ENCODE measurements at places on chromosomes 1 and 21.
A peak's percentile ranks its signal among the peaks of the same experiment; 100 is the strongest.

DNA sequence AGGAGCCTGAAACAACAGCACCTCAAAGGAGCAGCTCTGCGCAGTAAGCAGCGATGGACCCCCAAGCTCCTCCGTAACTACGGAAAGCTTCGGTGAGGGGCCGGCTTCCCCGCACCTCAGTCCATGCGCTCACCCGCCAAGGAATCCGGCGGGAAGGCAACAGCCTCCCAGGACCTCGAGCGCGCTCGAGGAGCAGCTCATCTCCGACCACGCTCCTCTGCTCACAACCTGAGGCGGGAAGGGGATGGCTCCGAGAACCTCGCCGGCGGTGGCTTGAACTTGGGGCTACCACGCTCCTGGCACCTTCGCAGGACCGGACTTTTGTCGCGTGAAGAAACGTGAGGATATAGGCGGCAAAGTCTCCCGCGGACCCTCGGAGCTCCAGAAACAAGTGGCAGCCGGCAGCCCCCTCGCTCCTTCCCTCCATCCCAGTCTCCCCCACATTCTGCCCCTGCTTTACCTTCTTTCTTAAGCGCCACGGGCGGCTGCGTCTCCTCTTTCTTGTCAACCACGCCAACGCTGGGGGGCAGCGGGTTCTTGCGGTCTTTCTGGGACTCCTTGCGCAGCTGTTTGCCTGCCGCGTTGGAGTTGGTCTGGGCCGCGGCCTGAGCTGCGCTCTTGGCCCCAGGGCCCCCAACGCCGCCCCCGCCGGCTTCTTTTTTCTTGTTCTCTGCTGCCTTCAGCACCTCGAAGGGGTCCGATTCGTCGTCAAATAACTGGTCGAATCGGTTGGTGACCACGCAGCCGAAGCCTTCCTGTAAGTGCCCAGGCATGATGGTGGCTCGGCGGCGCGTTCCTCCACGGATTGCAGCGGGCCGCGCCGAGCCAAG is 459 bp downstream of the SERBP1 start:
- peak; percentile 3 for DNase-seq

GRCh38 chr1:200911361-200911760 is 16.7 kb downstream of the INAVA start:
- DNase-seq: no peak

DNA sequence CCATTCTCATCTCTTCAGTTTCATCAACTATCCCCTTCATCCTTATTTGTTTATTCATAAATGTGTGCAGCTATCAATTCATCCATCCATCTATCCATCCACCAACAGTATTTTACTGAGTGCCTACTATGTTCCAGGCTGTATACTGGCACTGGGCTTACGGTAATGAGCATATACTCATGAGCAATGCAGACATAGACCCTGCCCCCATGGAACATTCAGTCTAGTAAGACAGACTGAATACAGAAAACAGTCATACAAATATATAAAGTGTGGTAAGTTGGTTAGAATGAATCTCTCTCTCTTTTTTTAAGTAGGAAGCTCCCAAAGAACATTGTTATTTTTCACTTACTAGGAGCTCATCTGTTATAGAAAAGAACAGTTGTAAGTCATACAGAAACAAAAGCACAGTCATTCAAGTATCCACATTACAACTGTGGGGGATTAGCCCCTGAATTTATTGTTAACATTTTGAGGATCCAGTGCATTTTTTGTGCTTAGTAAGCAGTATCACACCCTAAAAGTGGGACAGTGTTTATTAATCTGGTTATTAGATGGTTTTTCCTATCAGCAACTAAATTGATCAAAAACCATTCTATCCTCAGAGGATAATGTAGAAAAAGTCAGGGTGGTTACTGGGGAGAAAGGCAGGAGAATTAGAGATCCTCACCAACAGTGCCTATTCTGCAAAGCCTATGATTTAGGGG is 3.6 kb downstream of the SLC16A4 start:
- DNase-seq: no peak

GRCh38 chr21:43979654-43980053 is 32.5 kb upstream of the TRAPPC10 start:
- no peak for DNase-seq

DNA sequence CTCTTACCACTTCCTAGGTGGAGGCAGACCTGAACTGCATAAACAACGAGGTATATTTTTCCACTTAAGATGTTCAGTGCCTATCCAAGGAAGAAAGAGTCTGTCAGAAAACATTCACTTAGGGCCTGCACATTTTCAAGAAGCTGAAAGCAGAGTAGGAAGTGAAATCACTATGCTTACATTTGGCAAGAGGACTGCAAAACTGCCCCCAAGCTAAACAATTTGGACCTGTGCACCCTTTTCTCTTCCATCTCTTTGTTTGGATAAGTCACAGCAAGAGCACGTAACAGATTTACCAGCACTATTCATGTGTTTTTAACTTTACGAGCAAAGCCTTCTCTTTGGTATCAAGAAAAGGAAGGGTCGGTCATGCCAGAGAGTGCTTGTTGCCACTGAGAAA is 13.2 kb upstream of the BEND5 start:
- no peak for DNase-seq

DNA sequence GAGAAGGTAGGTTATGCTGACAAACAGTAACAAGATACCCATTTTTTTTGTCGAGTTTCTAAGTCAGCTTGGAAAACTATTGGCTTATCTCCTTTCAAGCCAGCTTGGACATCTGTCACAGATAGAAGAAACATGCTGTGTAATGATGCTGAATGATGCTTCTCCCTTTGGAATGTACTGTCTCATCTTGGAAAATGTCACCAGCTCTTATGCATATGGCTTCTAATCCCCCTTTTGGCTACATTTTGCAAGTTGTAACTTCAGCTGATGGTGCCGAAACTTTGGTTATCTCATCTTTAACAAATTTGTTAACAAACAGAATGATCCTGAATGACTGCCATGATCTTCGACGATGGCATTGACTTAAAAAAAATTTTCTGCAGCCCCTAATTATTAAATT is 68.8 kb upstream of the ST6GALNAC3 start:
- DNase-seq: no peak

DNA sequence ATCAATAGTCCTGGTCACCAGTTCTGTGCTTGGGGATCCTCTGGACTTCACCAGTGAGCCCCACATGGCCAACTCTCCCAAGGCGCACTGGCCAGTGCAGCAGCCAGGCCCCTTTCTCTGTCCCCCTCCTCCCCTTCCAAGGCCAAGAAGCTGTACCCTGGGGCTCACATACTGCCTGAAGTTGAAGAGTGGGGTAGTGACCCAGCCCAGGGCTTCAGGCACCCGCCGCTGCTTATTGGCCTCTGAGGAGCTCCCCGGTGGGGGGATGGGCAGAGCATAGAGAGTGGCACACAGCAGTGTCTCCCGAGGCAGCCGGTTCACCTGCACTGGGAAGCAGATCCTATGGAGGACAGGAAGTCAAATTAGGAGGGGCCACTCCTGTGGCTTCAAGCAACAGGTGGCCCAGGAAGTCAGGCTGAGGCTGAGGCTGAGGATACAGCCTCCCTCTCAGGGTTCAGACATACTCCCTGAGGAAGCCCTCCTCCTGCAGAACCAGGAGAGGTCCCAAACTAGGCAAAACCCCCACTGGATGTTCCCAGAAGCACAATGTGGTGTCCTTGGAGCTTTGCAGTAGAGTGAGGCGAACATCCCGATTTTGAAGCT is 38.2 kb upstream of the PPP1R15B start:
- no peak for DNase-seq

GRCh38 chr1:158257888-158258287 is 3.7 kb downstream of the CD1A start:
- no peak for DNase-seq

GRCh38 chr1:231757101-231757404 is 130.5 kb downstream of the DISC1 start:
- no peak for DNase-seq

DNA sequence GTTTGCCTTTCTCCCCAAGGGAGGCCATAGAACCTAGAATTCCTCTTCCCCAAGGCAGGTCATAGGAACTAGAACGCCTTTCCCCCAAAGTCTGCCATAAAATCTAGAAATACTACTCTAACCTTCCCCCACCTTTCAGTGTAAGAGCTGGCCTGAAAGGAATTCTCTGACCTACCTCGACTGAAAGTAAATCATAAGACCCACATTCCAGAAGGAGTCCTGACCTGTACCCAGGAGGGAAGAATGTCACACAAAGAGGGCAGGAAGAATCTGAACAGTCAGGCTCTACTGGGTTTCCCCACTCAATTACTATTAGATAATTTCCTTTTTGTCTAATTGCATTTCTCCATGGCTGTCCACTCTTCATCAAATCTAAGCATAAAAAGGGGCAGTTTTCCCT is 5.7 kb upstream of the ATG4C start:
- DNase-seq: no peak

GRCh38 chr1:77081834-77082233 is 137.4 kb downstream of the PIGK start:
- no peak for DNase-seq

DNA sequence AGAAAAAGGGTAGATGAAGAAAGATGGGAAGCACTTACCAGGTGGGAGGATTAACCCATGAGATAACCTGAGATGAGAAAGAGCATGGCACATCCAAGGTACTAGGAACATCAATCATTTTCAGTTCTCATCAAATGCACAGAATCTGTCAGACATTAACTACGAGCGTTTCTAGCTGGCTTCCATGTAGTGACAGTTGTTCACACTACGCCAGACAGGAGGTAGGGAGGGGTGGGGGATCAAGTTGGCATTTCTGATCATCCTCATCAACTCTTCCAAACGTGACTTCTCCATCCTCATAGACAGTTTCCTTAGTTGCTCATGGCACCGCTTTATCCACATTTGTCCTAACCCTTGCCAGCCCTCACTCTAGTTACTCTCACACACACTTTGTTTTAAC is 120.2 kb downstream of the PLD5 start:
- no peak for DNase-seq

- no peak for DNase-seq
These were observed 16.3 kb upstream of the PIGC start for GRCh38 chr1:172460177-172460576.

- DNase-seq: peak; percentile 46
These were observed 16.7 kb downstream of the ALX3 start for GRCh38 chr1:110053552-110054428.

DNA sequence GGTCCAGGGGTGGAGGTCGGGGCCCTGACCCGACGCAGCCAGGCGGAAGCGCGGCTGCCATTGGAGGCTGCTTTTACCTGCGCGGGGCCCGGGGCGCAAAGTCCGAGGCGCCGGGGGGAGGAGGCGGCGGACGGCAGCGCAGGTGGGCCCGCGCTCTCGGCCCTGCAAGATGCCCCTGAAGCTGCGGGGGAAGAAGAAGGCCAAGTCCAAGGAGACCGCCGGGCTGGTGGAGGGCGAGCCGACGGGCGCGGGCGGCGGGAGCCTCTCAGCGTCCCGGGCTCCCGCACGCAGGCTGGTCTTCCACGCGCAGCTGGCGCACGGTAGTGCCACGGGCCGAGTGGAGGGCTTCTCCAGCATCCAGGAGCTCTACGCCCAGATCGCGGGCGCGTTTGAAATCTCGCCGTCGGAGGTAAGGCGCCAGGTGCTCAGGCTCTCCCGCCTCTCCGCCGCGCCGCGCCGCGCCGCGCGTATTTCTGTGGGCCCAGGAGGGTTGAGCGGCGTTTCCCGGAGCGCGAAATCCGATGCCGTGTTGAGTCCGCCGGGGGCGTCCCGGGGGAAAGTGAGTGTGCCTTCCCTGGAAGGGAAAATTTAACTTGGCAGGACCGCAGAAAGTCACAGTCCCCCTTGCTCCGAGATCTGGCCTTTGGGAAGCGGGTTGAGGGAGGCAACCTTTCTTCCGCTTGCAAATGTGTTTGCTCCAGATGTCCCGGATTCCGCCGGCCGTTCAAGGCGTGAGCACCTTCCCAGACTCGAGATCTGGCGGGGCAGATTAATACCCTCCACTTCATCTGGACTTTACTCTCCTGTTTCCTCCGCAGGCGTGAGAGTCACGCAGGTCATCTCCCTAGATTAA is at the start of gene GIPC2:
Gene GIPC2 (plus strand): TSS at position 41 of the 853 bp plus-strand sequence. CDS start 129 bp downstream, at position 170.
- DNase-seq: no peak

DNA sequence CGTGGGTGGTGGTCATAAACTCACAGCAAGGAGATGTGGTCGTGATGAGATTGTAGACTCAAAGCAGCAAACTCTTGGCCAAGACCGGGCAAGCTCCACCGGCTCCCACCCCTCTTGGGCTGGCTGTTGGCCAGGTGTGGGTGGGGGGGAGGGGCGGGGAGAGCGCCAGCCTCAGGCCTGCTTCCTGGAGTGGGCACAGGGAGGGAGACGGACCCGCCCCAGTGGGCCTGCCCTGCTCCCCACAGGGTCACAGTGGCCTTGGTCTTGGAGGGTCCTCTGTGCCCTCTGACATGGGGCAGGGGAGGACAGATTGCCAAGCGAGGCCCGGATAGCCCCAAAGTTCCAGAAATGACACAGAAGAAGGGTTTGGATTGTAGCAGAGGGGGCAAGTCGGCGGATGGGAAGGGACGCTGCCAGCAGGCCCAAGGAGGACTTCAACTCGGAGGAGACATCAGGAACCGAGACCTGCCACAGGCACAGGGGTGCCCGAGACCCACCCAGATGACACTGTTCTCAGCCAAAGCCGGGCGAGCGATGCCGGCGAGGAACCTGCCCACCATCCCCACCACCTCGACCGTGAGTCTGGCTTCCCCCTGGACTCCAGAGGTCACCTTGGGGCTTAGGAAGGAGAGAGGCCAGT is 85.4 kb upstream of the ACTRT2 start:
- no peak for DNase-seq

DNA sequence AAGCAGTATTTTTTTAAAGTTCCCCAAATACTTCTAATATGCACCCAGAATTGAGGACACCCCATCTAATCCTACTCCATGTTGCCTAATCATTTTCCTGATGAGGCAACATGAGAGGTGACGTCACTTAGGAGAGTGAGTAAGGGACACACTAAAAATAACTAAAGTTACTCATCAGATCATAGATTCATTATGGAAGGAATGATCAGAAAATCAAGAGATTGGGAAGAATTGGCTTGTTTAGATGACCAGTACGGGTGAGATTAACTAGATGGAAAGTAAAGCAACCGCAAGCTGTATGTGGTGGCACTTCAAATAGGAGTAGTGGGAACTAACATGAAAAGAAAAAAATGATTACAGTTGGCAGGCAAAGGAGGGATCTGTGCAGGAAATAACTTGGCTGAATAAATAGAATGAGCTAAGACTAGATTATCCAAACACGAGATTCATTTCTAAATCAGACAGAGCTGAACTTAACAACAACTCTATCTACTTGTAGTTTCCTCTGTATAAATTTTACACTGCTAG is 61.4 kb upstream of the CXADR start:
- DNase-seq: no peak

DNA sequence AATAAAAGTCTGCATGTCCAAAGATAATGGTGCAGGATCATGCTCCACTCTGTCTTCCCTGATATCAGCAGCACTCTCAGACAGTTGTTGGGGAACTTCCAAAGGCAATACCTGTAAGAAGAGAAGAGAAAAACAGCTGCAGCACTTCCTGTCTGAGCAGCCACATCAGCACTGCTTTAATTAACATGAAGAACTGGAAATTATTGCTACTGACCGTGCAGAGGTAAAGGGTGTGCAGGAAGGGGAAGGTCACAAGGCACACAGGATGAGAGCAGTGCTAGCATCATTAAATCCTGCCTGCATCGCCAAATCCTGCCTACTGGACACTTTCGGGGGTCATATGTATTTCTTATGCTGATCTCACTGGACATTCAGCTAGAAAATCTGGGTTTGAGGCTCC is 379.0 kb downstream of the LMX1A start:
- DNase-seq: no peak
